ENCODE measurements at places on chromosomes 16 and 17.
A peak's percentile ranks its signal among the peaks of the same experiment; 100 is the strongest.

- peak; percentile 1 for DNase-seq
Measured at GRCh38 chr17:65294181-65294719, 157.1 kb downstream of the RGS9 start.

GRCh38 chr17:26962255-26963162, 331.4 kb upstream of the WSB1 start:
- DNase-seq, result no peak

DNA sequence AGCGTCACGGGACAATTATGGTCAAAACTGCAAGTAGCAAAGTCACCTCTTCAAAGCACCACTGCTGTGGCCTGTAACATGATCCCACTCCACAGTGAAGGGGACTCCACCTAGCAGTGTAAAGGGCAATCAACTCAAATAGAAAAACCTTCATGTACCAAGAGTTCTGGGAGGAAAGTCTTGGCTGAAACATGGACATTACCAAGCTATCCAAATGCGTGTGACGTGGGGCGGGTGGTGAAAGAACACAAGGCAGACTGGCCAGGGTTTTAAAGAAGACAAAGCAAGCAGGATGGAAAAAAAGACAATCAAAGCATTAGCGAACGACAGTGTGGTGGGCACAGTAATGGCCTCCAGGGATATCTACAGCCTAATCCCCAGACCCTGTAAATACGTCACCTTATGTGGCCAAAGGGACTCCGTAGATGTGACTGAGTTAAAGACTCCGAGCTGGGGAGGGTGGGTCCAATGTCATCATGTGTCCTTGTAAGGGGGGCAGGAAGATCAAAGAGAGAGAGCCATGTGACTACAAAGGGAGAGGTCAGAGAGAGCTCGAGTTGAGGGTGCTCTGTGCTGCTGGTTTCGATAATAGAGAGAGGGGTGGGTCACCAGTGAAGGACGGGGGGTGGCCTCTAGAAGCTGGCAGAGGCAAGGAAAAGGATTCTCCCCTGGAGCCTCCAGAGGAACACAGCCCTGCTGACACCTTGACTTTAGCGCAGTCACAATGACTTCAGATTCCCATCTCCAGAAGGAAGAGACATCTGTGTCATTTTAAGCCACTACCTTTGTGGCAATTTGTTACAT, 6.0 kb downstream of the HSDL1 start:
- DNase-seq, result peak; percentile 34

DNA sequence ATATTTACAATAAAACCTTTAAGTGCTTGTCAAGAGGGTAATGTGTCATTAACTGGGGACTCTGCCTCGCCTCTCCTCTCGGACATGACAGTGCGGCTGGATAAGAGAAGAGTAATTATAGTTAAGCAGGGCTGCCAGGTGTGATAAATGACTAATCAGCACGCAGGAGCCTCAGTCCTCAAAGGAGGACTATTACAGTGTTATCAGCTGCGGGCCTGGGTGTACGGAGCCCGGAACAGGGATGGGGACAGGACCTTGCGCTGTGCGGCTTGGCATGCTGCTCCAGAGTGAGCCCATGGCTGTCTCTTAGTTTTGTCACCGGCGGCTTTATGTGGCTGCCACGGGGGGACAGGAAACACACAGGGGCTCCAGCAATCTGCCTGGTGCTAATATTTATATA, 607.2 kb downstream of the MAF start:
- peak; percentile 50 for DNase-seq

GRCh38 chr16:4746215-4746614, 11.9 kb downstream of the DNAAF8 start:
- DNase-seq, result no peak

- DNase-seq, result no peak
Measured at GRCh38 chr17:80924111-80924806, 67.4 kb upstream of the CHMP6 start.

DNA sequence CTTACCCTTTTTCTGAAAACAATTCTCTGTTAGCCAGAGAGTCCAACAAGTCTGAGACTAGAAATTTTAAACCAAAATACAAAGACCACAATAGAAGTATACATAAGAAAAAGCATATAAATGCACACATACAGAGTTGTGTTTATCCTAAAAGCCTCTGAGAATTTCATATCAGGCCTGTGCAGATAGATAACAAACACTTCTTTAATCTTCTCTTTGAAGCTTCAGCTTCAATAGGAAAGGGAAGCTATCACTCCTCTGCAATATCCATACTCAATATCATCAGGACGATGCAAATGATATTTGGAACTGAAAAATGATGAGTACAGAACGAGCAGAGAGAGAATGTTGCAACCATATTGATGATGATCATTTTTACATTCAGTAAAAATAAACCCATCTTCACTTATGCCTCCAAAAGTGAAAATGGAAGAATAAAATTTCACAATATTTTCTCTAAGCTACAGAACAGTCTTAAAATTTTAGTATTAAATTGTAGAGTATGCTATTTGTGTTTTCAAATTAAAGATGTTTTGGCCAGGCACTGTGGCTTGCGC, 61.6 kb downstream of the SKAP1 start:
- no peak for DNase-seq

DNA sequence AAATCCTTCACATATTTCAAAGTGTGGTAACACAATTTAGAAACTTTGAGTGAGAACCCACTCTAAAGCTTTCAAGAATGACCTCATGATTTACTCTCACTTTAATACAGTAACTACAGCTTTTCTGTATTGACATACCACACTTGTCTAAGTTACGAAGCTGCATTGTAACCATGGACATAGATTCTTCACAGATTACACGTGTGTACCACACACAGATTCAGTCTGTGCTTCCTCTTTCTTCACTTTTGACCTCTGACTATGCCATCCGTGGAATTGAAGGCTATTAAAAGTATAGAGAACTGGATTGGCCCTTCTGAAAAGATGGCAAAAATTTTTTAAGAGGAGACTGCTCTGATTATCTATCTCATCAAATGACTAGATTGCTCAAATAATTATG, 172.7 kb downstream of the TANC2 start:
- no peak for DNase-seq

DNA sequence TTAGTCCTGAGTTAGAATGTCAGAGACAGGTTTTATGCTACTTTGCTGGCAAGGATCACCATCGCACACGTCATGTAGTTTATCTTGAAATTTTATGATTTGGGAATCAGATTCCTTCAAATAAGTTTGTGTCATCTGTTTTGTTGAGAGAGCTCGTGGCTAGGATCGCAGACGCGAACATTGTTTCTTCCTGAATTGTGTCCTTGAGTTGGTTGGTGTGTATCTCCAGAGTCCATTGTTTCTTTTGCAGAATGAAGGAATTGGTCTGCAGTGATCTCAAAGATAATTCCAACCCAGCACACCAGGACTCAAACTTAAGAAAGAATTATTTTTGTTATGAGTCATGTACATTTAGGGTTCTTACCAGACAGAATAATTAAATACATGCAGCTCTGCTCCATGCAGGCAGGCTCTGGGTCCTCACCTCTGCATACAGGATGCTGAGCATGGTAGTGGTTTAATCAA, 51.6 kb downstream of the PRKCA start:
- no peak for DNase-seq

GRCh38 chr17:49565948-49566491, 9.7 kb upstream of the NXPH3 start:
- peak; percentile 33 for DNase-seq

DNA sequence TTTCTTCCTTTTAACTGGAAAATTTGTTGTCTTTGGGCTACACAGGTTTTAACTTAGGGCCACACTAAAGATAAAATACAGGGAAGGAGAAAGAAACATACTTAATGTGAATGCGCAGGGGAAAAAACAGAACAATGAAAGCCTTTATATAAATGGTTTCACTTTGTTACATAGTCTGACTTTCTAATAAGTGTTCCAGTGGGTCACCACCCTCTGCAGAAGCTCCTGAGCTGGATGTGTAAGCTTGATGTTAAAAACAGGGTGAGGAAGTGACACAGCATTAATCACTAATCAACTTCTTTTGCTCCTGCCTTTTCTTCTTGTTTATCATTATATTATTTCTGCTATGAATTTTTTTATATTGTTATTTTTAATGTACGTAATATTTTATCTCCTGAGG, 445.6 kb upstream of the CA10 start:
- DNase-seq, result no peak

- DNase-seq, result no peak
Measured at GRCh38 chr16:57676553-57677085, 8.5 kb downstream of the ADGRG3 start.

Measured in NCI-H187 (cell line).